ENCODE measurements at places on chromosomes 2 and 18.

DNA sequence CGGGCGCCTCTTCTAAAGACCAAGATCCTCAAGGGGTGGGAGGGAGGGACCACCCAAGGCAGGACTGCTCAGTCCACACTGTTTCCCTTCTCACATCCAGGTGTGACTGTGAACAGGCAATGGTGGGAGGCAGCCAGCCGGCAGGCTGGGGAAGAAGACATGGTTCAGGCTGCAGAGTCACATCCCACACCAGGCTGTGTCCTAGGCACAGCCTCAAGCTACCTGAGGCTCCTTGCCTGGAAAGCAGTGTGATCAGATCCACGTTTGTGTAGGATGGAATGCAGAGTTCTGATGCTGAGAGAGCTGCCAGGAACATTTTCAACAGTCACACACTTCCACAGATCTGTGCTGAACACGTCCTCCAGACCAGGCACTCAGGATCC, 16.4 kb downstream of the SLC66A2 start:
- no peak for DNase-seq

DNA sequence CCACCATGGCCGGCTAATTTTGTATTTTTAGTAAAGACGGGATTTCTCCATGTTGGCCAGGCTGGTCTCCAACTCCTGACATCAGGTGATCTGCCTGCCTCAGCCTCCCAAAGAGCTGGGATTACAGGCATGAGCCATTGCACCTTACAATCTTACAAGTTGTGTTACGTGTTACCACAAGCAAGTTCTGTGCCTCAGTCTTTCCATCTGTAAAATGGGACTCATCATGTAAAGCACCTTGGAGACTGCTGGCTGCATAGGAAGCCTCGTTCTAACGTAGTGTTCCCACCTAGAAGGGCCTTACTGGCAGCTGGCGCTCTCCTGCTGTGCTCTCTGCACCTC, 10.0 kb downstream of the DNAJB2 start:
- no peak for DNase-seq

DNA sequence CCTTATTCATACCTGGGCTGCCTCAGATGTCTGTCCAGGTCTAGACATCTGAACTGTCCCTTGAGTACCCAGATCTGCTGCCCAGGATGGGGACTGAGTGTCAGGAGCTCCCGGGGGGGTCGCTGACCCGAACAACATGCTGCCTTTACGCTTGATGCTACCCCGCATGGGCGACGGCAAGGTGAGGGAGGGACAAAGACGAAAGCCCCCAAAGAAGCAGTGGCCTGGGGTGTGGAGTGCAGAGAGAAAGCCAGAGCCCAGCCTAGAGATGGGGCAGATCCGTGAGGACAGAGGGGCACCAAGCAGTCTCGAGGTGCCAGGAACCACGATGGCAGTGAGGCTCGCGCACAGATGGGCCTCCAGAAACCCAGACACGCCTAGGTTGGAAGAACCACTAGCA, 234.7 kb downstream of the ATAD2B start:
- DNase-seq = no peak

DNA sequence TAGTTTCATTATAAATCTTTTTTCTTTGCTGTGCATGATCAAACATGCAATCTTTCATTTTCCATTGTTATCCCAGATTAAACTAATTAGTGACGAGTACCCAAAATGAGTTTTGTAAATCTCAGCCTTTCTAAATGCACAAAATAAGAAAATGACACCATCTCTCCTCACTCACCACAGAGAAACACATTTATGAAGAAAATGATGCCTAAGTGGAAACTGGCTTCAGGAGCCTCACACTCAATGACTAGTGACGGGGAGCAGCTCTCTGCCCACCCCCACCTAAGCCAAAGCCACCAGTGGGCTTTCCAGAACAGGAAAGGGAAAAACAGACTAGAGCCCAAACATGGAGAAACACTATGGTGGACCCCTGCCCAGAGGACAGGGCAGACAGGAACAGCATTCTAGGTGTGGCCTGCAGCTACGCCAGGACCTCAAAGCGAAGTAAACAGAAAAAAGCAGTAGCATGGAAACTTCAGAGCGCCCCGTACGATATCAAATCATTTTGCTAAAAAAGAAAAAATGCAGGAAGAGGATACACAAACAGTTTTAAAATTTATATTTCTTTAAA, 113.5 kb downstream of the RBMS1 start:
- DNase-seq = no peak

- DNase-seq = no peak
These were observed 53.5 kb upstream of the NDUFV2 start for GRCh38 chr18:9048808-9049494.

DNA sequence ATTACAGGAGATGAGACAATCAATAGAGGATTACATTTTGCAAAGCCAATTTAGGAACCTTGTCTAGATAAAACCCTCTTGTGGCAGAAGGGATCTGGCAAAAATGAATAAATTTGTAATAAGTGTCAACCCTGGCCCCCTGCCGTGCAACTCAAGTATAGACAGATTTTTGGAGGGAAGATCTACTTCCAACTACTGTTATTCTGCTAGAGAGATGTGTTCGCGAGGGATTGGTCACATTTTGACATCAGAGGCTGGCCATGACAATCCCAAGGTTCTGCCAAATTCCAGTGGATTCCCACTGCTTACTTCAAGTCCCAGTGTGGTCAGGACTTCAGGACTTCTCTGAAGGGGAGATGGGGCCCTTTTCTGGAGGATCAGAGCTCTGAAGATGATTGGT, 192.6 kb downstream of the SH3RF3 start:
- DNase-seq = no peak

GRCh38 chr2:222465746-222466145, 41.4 kb downstream of the SGPP2 start:
- no peak for DNase-seq

Measured in activated T-cell treated with anti-CD3 and anti-CD28 coated beads, Interleukin-2, amount 50 U/mL, for 1 hour (primary cell).